ENCODE measurements at places on chromosomes 5 and 9.

GRCh38 chr5:7801891-7802614 is 48.9 kb downstream of the CFAP90 start:
- DNase-seq: peak; percentile 13

DNA sequence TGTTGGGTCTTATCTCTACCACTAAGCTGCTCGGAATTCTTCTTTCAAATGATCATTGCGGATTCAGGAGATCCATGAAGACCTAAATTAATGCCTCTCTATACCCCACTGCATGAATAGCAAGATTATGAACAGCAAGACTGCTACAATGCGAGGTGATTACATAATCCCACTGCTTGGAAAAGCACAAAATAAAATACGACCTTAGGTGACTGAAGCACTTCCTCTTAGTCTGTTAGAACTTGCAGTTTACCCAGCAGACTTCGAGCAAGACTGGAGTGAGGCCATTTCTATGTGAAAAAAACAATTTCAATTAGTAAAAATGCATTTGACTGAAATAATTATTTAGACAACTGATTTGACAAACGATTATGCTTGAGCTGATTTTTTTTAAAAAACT is 59.8 kb downstream of the SH3RF2 start:
- DNase-seq: no peak

GRCh38 chr5:5341531-5342292 is 80.8 kb upstream of the ICE1 start:
- DNase-seq: no peak

GRCh38 chr9:81621785-81622259 is 67.5 kb downstream of the TLE1 start:
- no peak for DNase-seq

DNA sequence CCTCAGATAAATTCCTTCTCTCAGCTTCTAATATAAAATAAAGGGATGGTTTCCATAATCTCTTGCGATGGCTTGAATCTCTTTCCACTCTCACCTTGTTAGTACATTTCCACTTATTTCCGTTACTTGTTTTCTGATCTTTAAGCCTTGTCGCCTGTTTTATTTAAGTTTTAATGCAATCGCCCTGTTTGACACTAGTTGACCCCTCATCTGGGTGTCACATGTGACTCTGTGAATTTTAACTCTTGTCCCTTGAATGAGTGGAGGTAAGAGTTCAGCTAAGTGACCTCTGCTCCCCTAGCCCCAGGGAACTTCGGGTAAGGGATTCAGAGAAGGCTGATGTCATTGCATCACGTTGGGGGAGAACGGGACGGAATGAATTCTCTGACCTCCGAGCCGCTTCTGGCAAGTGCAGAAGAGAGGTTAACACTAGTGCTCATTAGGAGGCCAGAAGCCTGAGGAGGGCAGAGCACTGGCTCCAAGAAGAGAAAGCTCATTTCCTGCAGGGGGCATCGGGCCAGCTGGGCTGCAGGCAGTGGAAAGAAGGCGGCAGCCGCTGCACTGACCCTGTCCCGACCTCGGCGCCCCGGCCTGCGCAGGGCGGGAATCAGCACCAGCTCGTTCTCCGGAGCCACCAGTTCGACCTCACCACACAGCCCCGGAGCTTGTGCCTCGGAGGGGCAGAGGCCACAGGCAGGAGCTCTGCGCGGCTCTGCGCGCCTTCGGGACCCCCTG is 569 bp downstream of the HINT2 start:
- peak; percentile 79 for DNase-seq

DNA sequence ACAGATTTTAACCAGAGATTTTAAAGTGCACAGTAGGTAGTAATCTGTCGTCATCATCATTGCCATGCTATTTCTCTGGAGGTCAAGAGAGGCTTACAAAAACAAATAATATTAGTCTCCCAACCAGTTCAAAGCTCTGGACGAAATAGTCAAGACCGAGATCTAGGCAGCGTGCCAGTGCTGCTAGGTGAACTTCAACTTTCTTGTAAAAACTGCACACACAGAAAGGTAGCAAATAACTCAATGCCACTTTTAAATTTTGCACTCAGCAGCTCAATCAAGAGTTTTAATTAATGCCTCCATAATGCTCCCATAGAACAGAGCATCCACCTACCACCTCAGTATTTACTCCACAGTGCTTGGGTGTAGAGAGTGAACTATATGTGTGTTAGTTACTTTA is 656.8 kb downstream of the IRX1 start:
- DNase-seq: no peak

DNA sequence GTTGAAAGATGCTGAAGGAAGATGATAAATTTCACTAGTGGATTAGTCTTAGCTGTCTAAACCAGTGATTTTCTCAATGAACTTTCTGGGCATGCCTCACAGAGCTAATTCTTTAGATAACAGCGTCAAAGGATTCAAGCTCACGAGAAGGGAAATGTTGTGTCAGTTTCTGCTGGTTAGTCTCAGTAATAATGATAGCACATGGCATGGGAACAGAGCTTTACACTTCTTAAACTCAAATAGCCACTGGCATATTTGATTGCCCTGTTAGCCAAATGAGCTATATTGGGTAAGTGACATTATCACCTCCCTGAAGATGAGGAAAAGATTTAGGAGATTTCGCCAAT is 139.3 kb upstream of the NR3C1 start:
- DNase-seq: no peak

DNA sequence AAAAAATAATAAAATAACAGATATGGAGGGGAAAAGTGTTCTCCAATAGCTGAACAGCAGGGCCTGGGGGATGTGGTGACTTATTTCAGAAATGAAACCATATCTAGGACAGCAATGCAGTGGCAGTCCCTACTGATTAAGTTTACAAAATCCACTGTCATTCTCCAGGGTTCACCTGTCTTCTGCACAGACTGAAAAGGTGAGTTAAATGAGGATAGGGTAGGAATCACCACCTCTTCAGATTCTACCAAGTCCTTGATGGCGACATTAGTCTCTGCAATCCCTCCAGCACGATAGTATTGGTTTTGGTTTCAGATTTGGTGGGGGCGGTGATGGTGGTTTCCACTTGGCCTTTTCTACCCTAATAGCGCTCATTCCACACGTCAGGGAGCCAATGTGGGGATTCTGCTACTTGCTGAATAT is 32.3 kb upstream of the NPM1 start:
- no peak for DNase-seq

GRCh38 chr9:88690628-88691027 is 155.7 kb downstream of the NXNL2 start:
- no peak for DNase-seq
